Stimulated activated CD4-positive, alpha-beta T cell treated with anti-CD3 and anti-CD28 coated beads, Interleukin-4, amount 100 ng/mL, for 24 hours (primary cell): ENCODE measurements at places on chromosomes 2 and 18.

DNA sequence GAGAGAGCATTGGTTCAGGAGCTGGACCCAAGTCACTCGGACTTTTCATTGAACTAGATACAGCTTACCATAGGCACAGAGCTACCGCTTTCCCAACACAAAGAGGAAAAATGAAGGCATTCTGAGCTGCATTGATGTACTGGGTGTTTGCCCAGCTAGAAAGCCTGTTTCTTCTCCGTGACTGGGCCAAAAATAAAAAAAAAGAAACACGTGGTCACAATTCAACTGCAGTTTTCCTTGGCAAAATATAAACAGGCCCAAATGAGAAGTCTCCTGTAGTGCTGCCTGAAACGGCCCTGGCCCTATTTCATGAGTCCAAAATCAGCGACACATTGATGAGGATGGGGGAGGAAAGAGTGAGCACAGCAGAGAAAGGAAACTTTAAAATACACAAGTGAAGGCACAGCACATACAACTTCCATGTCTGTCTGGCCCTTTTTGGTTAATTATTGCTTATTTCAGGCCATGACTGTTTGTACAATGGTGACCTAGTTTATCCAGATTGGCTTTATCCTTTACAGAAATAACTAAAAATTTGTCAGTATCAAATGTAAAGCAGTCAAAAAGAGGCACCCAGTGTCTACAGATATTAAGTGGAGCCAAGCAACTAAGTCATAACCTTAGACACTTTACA, 179.7 kb downstream of the ICOS start:
- no peak for DNase-seq

DNA sequence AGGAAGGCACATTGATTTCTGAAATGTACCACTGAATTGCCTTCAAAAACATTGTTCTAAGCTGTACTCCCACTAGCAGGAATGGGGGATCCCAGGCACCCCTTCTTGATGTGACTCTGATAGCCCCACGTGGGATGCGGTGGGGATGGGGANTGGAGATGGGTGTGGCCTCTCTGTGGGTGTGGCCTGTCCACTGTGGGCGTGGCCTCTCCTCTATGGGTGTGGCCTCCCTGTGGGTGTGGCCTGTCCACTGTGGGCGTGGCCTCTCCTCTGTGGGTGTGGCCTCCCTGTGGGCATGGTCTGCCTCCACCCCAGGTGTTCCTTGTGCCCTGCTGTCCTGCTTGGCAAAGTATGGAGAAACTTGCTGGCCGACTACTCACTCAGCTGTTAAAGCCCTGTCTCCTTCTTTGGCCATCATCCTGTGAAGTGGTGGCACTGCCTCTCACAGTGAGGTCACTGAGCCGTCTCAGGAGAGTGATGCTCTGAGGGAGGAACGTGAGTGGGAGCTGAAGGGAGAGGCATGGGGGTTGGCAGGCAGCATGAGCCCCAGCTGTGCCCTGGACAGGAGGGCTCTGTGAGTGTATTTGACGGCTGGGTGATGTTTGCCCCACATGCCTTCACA, 6.7 kb upstream of the PARD6G start:
- peak; percentile 22 for DNase-seq

DNA sequence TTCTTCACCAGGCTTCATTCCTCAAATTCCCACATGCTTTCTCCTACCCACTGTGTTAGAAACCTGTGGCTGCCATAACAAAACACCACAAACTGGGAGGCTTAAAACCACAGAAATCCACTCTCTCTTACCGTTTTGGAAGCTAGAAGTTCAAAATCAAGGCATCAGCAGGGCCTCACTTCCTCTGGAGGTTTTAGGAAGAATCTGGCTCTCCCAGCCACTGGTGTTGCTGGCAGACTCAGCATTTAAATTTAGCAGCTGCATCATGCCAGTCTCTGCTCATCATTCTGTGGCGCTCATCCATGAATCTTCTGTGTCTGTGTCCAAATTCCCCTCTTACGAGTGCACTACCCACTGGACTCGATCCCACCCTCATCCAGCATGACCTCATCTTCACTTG, 248.5 kb downstream of the ZNF516 start:
- DNase-seq = no peak

- no peak for DNase-seq
Measured at GRCh38 chr2:72415241-72415661, 267.6 kb upstream of the CYP26B1 start.

- DNase-seq = no peak
Measured at GRCh38 chr2:69956475-69956979, 4.9 kb downstream of the ASPRV1 start.

DNA sequence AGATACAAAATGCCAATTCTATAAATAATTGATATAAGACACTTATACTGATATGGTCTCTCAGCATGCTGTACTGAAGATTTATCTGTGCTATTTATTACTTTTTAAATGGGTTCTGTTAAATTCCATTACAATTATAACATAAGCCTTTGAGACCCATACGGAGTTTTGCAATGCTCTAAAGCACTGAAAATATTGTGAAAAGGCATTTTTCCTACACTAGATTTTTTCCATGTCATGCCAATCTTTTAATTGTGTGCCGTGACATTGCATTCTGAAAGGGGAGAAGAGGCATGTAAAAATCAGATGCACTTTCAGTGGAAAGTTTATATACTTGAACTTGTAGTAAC, 46.5 kb downstream of the EFEMP1 start:
- no peak for DNase-seq

DNA sequence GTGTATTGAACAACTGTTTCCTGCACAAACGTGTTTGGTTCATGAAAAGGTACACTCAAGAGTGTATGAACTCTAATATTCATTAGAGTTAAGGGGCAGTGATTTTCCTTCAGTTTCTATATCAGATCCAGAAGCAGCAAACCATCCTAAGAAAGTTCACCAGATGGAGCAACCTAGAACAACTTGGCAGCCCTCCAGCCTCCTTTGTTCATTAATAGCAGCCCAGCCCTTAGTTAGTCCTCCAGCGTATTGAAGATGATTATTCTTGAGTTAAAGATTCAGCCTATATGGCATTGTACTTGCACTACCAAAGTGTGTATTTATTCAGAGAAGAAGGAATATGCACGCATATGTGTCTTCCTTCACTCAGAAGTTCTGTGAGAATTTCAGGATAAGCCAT, 365.5 kb downstream of the SETBP1 start:
- DNase-seq = no peak
